Stimulated activated CD4-positive, alpha-beta T cell treated with anti-CD3 and anti-CD28 coated beads, Interleukin-15, amount 100 ng/mL, for 48 hours (primary cell): ENCODE measurements at places on chromosomes 6 and 20.

DNA sequence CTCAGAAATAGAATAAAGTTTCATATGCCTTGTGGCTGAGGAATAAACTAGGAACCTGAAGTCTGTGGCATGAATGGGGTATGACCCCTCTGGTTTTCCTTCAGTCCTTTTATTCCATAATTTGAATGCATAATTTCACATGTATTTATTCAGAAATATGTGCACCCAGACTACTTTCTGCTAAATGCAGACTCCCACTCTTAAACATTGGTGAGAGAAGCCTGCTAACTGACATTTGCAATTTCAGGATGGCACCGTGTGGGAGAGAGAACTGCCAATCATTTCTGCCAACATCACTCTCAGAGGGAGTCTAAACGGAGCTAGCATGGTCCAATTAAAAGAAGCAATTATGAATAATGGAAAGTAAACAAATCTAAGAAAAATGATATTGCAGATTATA is 141.3 kb downstream of the ADGRB3 start:
- DNase-seq, result no peak

- DNase-seq, result no peak
Observed at GRCh38 chr20:60313191-60313590, 355.0 kb downstream of the CDH26 start.

DNA sequence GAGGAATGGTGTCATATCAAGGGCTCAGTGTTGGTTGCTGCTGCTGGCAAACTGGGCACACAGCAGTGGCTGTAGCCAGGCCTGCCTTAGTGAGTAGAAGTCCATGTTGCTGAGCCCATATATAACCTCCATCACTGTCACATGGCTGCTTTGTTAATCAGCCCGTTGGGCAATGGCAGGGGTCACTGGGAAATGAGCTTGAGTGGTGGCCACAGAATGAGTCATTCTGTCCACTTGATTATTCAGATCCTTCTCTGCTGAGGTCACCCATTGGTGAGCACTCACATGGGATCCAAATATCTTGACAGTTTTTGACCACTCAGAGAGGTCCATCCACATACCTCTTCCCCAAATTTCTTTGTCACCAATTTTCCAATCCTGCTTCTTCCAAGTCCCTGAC is 898.9 kb upstream of the EYS start:
- no peak for DNase-seq

DNA sequence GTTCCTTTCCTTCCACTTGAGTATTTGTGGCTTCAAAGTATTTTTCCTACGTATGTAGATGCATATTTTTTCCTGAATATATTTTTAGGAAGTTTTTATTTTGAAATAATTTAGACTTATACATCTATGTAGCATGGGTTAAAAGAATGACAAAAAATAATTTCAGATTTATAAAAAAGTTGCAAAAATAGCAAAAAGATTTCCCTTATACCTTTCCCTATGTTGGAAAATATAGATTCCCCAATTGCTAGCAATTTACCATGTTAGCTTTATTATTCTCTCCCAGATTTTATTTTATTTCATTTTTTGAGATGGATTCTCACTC is 69.8 kb downstream of the SCAND1 start:
- DNase-seq, result no peak

DNA sequence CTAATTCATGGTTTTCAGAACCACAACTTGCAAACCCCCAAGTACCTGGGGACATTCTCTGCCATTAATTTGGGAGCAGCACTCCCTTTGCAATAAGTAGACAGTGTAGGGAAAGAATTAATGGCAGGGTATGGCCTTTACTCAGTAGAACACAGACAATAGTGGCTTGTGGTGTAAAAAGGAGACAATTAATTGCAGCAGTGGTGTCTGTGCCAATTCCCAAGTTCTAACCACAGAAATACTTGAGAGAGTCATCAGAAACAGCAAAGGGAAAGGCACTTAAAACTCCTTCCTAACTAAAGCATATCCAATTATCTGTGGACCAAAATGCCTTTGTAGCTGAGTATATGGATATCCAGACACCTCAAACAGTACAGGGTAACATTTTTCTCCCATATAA is 257.6 kb upstream of the POU3F2 start:
- no peak for DNase-seq

GRCh38 chr20:6657904-6658303 is 109.6 kb upstream of the BMP2 start:
- no peak for DNase-seq

- DNase-seq, result no peak
Observed at GRCh38 chr20:10925767-10926166, 252.0 kb upstream of the JAG1 start.

- no peak for DNase-seq
Observed at GRCh38 chr6:149138699-149139294, 178.7 kb upstream of the TAB2 start.

DNA sequence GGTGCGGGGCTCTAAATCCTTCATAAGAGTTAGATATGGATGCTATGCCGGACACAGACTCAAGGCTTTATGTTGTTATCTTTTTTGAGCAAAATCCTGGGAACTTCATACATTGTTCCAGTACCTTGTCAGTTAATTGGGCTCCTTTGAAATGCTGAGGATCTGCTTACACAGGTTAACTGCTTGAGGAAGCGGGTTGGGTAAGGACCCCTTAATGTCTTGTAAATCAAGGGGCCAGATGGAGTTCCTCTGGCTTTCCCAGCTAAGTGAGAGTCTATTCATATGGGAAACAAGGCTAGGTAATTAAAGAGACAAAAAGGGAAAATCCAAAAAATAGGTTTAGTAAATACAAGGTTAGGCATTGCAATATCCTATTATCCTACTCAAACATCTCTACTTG is 141.5 kb downstream of the OR2B2 start:
- DNase-seq, result no peak

DNA sequence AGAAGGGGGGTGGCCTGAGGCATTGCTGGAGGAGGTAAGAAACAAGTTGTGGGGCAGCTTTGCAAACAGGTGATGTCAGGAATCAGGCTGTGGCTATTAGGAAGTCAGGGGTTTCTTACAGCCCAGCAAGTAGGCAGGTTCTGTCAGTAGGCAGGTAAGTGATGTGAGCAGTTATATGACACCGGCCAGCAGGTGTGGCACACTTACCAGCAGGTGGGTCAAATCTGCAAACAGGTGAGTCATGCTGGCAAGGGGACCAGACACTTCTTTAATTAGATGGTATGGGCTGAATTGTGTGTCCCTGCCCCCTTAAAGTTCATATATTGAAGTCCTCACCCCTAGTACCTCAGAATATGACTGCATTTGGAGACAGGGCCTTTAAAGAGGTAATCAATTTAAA is 16.4 kb upstream of the ENPP4 start:
- DNase-seq, result no peak

DNA sequence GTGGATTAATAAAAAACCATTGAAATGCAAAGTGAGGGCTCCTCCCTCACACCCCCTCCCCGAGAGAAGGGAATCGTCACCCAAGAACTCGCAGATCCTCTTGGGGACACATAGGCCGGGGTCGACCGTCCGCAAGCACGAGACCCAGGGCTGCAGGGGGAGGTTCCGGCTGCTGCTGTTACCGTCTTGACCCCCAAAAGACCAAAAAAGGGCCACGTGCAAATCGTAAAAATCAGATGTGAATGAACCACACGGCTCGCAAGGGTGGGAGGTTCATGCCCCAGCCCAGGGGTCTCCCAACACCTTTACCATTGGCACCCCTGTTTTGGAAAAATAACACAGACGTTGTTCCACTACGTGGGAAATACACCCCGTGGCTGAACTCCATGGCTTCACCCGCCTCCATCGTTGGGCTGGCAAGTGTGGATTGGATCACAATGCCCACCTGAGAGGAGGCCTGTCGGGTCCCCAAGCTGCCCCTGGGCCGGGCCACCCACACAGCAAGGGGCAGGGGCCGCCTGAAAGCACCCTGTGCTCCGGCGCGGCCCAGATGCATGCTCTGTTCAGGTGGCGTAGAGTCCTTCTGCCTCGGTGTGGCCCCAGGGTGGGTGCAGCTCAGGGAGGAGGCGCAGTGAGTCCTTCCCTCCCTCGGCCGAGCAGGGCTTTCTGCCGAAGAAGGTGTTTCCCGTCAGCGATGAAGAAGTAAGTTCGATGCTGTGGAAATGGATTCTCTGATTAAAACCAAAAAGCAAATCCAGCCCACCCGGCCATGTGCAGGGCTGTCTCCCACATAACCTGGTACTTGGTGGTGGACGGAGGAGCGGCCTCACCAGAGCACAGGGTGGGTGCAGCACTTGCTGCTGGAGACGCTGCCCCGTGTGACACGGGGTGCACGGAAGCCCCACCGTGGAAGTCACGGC is 85.0 kb downstream of the YTHDF1 start:
- DNase-seq, result no peak

- no peak for DNase-seq
Observed at GRCh38 chr6:35443341-35444030, 8.7 kb upstream of the FANCE start.

DNA sequence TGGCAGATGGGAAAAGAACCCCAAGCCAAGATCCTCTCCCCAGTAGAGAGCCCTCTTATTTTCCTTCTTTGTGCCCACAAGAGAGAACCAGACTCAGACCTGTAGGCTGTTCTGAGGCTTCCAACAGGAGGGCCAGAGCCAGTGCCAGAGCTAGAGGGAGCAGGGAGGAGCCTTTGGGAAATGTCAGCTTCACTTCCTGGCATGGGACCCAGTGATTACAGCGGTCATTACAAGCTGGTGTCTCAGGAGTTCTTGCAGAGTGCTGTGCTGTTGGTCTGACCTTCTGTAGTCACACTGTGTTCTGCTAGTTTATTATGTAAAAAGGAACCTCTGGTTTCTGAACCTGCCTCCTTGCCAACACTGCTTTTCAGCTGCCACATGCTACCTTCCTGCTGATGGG is 38.9 kb downstream of the STK35 start:
- DNase-seq, result no peak

DNA sequence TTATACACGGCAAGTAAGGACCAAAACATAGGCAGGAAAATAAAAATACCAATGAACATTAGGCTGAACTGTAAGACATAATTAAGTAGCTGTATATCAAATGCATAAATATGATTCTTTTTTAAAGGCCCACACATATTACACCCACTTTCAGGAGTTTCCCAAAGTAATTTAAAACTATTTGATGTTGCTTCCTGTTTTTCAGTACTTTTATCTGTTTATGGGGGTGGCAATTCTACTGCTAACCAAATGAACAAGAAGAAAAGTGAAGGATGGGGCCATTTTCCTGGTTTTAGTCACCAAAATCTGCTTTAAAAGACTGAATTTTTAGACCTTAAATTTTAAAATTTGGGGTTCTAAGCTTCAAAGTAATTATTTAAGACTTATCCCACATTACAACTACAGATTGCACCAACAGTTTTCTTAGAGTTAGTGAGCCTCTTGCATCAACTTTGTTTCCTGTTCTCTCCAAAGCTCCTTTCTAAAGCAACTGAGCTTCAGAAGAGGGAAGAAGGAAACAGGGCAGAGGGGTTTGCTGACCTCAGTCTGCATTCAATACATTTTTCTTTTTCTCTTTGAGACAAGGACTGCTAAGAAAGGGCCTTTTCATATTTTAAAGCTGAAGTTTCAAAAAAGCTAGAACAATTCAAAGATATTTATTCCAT is 191.0 kb downstream of the BACH2 start:
- DNase-seq, result no peak

DNA sequence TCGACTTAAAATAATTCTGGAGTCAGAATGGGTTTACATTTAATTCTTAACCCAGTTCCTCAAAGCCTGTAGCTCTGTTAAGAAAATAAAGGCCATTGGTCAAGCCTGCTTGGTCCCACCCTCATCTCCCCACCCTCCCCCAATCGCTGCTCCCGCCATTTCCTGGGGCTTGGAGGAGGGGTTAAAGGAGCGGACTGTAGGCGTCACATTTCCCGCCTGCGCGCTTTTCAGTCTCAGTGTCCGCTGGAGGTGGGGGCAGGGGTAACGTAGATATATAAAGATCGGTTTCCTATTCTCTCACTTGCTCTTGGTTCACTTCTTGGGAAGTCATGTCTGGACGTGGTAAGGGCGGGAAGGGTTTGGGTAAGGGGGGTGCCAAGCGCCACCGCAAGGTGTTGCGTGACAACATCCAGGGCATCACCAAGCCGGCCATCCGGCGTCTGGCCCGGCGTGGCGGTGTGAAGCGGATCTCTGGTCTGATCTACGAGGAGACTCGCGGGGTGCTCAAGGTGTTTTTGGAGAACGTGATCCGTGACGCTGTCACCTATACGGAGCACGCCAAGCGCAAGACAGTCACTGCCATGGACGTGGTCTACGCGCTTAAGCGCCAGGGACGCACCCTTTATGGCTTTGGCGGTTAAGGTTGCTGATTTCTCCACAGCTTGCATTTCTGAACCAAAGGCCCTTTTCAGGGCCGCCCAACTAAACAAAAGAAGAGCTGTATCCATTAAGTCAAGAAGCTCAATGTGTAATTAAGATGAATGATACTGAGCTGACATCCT is 58.9 kb downstream of the TRIM38 start:
- peak; percentile 86 for DNase-seq

DNA sequence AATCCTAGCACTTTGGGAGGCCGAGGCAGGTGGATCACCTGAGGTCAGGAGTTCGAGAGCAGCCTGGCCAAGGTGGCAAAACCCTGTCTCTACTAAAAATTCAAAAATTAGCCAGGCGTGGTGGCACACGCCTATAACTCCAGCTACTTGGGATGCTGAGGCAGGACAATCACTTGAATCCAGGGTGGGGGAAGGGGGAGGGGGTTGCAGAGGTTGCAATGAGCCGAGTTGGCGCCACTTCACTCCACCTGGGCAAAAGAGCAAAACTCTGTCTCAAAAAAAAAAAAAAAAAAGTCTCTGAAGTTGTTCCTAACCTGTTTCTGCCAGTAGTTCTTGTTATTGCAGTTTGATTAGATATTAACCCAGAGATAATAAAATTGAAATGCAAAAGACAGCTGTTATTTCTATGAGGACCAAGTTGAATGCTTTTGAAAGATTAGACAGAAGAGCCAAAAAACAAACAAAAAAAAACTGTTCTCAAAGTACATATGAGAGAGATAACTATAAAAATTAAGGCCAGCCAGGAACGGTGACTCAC is 22.6 kb downstream of the PIGU start:
- no peak for DNase-seq

DNA sequence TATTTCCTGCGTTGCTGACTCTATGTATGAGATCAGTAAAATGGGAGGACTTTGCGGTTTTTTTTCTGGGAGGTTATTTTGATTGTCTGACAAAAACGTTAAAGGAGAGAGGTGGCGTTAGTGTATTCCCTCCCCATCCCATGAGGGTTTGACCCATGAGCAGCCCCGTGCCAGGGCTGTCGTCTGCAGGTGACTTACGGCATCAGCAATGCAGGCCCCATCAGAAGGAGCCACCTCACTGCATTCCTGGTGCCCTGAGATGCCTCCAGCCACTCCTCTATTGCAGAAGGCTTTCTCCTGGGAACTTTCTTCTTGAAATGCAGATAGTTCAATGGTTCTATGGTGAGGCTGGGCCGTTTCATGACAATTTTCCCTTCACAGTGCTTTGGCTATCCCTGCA is 149.3 kb downstream of the TTLL2 start:
- DNase-seq, result no peak

GRCh38 chr20:57598060-57598459 is 22.2 kb downstream of the ZBP1 start:
- no peak for DNase-seq

DNA sequence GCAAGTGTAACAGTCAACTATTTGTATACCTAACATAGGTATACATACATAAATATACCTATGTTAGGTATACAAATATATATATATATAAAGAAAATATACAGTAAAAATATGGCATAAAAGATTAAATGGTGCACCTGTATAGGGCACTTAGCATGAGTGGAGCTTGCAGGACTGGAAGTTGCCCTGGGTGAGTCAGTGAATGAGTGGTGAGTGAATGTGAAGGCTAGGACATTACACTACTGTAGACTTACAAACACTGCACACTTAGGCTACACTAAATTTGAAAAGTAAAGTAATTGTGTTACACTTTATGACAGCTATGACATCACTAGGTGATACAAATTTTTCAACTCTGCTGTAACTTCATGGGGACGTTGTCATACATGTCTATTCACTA is 65.6 kb downstream of the CDC5L start:
- DNase-seq, result no peak
